ENCODE measurements at places on chromosomes 12 and 14.

- peak; percentile 5 for DNase-seq
These were observed 230.8 kb downstream of the DPF3 start for GRCh38 chr14:72663076-72663487.

DNA sequence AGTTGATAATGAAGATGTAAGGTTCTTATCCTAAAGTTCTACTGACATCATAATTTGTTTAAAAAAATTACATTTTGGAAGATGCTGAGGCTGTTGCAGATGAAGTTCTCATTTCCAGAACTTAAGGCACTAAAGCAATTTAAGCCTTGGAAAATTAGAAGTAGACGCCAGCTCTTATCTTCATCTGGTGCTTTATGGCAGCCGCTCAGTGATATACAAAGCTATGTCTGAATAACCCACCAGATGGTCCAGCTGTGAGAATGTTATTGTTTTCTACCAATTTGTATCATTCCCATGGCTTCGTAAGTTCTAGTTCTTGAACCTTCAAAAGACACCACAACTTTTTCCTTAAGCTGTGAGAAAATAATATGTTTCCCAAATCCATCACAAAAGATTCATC lies 212.1 kb upstream of the ARID2 start:
- no peak for DNase-seq

GRCh38 chr12:70643939-70644338 lies 6.7 kb upstream of the PTPRB start:
- DNase-seq, result no peak

GRCh38 chr12:116266631-116267349 lies 10.7 kb downstream of the MED13L start:
- DNase-seq, result no peak

DNA sequence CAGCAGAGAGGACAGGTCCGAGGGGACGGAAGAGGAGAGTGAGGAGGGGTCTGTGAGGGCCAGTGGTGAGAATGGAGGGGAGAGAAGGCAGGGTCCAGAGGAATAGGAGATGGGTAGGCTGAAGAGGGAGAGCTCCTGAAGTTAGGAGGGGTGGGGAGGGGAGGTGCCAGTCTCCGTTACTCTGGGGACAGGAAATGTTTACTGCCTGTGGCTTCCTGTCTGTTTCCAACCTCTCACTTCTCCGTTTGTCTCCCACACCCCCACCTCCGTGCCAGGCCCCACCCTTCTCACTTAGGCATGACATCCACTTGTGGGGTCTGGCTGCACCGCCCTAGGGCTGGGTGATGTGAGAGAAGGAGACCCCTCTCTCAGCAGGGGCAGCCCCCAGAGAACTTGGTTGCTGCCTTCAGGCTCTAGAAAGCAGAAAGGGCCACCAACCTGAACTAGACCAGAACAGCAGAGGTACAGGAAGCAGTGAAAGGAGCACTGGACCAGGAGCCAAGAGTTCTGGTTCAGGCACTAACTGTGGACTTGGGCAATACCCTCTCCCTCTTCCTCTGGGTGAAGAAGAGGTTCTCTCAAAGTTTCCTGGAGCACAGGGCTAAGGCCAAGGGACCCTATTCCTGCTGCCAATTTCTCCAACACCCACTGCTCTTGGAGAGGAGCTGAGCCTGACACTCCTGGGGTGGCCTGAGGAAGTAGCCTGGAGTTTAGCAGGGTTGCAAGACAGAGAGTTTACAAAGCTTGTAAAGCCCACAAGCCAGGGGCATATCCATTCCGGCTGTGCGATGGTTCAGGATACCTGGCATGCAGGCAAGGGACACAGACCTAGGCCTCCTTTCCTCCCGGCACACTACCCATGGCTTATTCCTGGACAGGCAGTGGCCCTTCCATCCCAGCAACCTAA lies 5.5 kb downstream of the ITGA5 start:
- DNase-seq, result peak; percentile 55

GRCh38 chr12:71755146-71755892 lies 656 bp downstream of the RAB21 start:
- DNase-seq, result peak; percentile 85

- DNase-seq, result no peak
These were observed 264.7 kb downstream of the EGLN3 start for GRCh38 chr14:33686218-33686617.

GRCh38 chr12:101475751-101476305 lies 692 bp downstream of the SPIC start:
- DNase-seq, result no peak

GRCh38 chr12:32533971-32534590 lies 134.7 kb downstream of the FGD4 start:
- no peak for DNase-seq

- no peak for DNase-seq
These were observed 164.6 kb downstream of the SLC15A5 start for GRCh38 chr12:16112612-16113560.

DNA sequence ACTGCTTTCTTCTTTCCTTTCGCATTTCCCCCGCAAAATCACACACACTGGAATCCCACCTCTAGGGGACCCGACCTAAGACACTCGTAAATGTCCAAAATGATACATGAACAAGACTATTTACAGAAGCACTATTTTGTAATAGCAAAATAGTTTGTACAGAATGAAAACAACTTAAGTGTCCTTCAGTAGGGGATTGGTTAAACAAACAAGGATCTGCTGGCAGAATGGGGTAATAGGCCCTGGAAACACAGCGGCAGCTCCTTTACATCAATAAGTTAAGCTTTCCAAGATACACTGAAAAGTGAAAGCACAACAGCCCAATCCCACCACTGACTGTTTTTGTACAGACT lies 48.8 kb downstream of the LTBP2 start:
- no peak for DNase-seq

- DNase-seq, result no peak
These were observed 1.9 kb downstream of the CACNB3 start for GRCh38 chr12:48819986-48820725.

DNA sequence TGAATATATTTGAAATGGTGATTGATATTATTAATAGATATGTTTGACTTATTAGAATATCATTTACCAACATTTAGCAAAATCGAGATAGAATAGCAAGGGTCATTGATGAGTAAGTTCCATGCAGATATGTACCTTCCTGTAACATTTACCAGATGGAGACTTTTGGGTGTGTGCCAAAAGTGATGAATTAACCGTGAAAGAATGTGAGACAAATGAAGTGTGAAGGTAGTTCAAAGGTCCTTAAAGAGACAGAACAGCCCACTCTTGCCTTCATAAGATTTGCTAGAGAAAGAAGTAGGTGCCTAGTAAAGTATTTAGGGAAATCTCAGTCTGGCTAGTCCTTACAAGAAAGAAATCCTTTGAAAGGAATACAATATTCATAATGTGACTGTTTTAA lies 45.5 kb downstream of the FGD4 start:
- DNase-seq, result no peak

DNA sequence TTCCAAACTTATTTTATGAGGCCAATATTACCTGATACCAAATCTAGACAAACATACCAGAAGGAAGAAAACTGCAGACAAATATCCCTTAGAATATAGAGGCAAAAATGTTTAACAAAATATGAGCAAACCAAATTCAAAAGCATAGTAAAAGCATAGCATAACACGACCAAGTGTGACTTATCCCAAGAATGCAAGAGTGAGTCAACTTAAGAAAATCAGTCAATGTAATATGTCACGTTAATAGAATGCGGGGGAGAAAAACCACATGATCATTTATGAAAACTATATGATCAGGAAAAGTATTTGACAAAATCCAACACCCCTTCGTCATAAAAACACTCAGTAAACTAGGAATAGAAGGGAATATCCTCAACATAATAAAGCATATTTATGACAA lies 217.3 kb downstream of the ADGRD1 start:
- DNase-seq, result no peak

DNA sequence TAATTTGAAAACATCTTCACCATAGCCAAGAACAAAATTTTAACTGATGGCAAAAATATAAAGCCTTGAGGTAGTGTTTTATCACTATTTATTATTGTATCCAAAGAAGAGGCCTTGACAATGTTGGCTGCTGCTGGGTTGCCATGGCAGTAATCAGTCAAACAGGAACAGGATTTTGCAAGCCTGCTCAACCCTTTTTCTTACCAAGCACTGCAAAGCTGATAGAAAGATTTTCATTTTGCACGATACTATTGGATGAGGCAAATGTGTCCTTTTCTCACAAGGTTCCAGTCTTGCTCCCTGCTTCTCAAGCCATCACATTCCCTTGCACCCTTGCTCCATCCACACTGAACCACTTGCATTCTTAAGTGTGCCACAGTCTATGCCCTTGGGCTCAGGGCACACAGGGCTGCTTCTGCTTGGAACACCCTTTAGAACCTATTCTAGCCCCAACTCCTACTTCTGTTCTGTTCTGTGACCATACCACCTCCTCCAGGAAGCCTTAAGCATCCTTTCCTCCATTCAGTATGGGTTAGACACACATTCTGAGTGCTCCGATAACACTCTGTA lies 76.5 kb upstream of the AMIGO2 start:
- DNase-seq, result no peak

- DNase-seq, result no peak
These were observed 32.3 kb upstream of the INF2 start for GRCh38 chr14:104657101-104657524.

DNA sequence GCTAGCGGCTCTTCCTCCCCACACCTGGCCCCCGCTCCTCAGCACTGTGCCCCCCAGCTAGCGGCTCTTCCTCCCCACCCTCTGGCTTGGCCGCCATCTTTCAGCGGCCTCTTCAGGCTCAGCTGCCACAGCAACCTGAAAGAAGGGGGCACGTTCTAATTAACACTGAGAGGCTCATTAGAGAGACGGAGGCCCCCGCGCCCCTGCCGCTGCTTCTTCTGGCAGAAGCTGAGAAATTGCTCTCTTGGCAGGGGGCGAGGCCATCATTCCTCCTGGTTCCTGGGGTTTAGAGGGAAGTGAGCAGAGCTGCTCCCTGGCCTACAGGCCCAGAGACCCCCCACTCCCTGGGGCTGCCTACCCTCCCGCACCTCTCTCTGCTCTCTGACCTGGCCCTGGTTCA lies 64.4 kb downstream of the IQSEC3 start:
- no peak for DNase-seq

GRCh38 chr14:67241411-67242167 lies at the start of gene PALS1:
Gene PALS1 (plus strand): TSS chr14:67241435. CDS start chr14:67279171, 37,736 bp downstream.
- DNase-seq, result peak; percentile 70

- DNase-seq, result no peak
These were observed 23.5 kb upstream of the AMN start for GRCh38 chr14:102898776-102899515.

GRCh38 chr12:38775457-38775856 lies 129.9 kb downstream of the CPNE8 start:
- no peak for DNase-seq

DNA sequence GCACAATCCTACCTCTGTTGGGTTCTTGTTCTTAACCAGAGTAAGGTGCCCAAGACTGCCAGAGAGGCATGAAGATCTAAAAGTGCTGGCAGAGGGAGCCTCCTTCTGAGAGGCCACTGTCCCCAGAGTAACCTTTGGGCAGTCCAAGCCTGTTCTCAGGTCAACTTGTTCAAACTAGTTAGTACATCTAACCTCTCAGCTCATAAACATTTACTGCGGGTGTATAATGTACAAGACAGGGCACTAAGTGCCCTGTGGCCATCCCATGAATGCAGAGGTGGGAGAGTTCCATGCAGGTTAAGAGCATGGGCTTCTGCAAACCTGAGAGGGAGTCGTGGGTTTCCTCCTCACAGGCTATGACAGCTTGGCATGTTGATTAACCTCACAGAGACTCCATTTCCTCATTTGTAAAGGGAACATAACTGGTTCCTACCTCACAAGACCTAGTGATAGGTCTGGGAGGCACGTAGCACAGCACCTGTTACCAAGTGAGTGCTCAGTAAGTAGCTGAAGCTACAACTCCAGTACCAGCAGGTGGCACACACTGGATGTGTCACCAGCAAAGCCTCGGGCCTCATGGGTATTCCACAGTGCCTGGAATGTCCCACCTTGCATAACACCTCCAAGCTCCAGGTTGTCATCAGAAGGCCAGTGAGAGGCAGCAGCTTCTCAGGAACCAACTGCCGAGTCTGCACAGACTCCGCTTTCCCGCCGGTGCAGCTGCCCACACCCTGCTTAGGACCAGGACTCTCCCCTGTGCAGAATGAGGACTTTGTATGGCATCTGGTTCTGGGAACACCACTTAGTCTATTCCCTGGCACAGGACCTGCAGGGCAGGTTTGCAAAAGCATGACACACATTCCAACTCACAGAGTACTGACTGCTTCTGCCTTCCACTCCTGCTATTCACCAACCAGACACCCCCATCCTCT lies 4.4 kb downstream of the VDR start:
- no peak for DNase-seq

Measured in activated naive CD4-positive, alpha-beta T cell treated with anti-CD3 and anti-CD28 coated beads, Interleukin-2, amount 50 U/mL, for 72 hours (primary cell).